ENCODE measurements at places on chromosomes 1 and 21.

GRCh38 chr1:30014031-30014430 lies 709.4 kb downstream of the MATN1 start:
- no peak for DNase-seq

- no peak for DNase-seq
Observed at GRCh38 chr1:212450331-212450881, 17.7 kb downstream of the NENF start.

- DNase-seq = no peak
Observed at GRCh38 chr1:164660412-164660772, 101.4 kb downstream of the PBX1 start.

GRCh38 chr1:225886159-225887029 lies 2.6 kb downstream of the LEFTY1 start:
- DNase-seq = no peak

GRCh38 chr21:35658242-35658641 lies 402.1 kb downstream of the SETD4 start:
- DNase-seq = peak; percentile 94

GRCh38 chr1:176701151-176701866 lies 238.3 kb downstream of the PAPPA2 start:
- no peak for DNase-seq

DNA sequence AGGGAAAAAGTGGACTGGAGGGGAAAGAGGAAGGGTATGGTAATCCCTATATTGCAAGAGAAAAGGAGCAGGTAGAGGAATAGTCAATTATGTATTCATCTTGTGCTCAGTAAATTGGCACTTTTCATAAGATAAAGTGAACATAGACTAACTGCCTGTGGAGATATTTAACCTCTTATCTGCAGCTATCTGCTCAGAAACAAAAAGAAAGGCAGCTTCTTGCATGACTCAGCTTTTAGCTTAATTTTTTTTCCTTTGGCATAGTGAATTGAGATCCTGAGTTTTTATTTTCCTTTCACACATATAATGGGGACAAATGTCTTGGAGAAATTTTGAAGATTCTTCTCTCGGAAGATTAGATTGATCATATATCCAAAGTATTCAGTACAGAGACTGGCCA lies 127.6 kb upstream of the F3 start:
- DNase-seq = no peak

- DNase-seq = no peak
Observed at GRCh38 chr21:45631540-45631939, 12.0 kb upstream of the PCBP3 start.

DNA sequence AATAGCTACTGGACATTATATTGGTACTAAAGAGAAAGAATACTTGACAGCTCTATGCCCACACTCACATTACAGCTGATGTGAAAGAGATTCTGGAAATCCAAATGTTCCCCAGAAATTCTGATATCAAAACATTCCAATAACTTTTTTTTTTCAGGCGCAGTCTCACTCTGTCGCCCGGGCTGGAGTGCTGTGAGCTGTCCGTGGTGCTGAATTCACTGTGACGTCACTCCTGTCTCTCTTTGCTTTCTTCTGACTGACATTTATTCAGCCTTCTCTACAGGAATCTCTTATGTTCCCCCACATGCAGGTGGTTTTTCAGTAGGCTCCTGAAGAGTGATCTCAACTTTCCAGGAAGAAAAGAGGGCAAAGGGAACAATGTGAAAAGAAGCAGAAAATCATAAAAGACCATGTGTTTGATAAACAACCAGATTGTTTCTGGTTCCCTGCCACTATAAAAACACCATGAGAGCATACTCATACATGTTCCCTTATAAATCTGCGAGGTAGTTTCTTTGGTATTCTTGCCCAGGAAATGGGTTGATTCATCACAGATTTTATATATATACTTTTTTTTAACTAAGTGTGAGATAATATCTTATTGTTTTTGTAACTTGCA lies 6.2 kb downstream of the S100A7A start:
- DNase-seq = peak; percentile 40

GRCh38 chr1:112144733-112145426 lies 155.4 kb upstream of the KCND3 start:
- no peak for DNase-seq

- DNase-seq = no peak
Observed at GRCh38 chr1:223227486-223228196, 84.6 kb upstream of the TLR5 start.

DNA sequence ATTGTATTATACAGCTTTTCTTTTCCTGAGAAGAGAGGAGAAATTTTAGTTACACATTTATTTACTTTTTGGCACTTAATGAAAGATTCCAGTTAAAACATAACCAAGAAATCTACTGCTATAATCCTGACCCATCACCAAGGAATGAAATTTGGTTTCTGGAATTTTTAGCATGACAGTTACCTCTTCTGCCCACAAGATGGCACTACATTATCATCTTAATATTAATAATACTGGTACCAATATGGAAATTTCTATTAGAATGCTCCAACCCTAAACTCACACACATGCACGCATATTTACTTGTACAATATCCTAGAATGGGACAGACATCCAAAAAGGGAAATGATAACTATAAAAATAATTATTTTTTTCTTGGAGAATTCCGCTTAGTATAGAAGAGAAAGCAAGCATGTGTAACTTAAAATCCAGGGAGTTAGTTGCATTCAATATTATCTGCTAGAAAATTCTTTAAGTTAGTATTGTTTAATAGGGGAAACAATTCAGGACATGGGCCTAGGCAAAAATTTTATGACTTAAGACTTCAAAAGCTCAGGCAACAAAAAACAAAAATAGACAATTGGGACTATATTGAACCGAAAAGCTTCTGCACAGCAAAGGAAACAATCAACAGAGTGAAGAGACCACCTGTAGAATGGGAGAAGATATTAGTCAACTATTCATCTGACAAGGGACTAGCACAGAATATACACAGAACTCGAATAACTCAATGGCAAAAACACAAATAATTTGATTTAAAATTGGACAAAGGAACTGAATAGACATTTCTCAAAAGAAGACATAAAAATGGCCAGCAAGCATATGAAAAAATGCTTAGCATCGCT lies 37.4 kb downstream of the MAP3K21 start:
- DNase-seq = no peak

DNA sequence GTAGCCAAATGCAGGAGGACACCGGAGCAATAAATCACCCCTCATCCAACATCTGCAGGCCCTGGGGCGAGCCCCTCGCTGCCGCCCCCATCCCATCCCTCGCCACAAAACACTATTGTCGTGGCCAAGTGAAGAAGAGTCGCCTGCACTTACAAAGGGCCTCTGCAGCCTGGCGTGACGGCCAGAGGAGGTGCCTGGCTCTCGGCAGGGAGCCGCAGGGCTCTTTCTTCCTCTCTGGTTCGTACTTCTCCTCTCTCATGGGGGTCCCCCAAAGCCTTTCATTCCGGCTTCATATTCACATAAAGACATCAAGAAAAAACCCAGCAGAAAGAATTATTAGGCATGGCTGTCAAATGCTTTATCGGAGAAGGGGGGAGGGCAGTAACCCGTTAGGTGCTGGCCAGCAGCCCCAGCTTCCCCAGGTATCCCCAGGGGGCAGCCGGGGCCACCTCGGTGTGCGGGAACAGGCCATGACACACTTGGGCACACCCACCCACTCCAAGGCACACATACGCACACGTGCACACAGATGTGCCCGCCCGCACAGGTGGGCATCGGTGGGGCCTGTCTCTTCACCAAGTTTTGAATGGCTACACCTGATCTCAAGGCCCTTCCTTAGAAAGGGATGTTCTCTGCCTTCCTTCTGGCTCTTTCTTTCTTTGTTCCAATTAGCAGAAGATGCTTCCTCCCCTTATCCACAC lies 149.1 kb downstream of the PRDM16 start:
- no peak for DNase-seq

GRCh38 chr1:169027607-169028320 lies 78.7 kb upstream of the ATP1B1 start:
- no peak for DNase-seq

DNA sequence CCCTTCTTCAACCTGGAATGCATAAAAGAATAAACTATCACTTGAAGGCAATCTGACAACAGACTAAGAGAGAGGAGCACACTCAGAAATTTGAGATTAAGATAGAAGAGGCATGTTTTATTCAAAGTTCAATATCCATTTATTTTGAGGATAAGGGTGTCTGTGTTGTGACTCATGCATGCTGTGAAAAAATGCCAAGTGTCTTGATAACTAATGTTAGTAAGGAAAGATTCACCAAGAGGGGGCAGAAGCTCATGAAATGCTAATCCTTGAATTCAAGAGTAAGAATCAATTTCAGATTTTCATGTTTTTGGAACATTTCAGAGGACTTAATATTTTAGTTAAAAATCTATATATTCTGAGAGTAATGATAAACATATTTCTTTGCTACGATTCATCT lies 94.0 kb downstream of the IFI44 start:
- peak; percentile 58 for DNase-seq

- peak; percentile 90 for DNase-seq
Observed at GRCh38 chr21:29195981-29196669, 65.7 kb downstream of the MAP3K7CL start.

DNA sequence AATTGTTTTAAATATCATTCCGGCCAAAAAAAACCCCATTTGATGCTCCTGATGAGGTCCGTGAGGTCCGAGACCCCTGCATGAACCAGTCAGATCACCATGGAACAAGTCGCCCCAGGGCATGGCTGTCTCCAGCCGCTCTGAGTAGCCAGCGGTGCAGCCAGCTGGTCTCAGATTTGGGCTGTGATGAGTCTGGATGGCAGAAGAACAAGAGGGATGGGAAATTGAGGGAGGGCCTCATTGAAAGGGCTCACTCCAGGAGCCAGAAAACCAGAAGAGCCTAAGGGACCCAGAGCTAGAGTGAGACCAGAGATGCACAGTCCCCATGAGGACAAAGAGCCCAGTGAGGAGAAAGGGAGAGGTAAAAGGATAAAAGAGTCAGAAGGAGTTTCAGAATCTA lies 174.0 kb downstream of the TOMM20 start:
- DNase-seq = no peak

DNA sequence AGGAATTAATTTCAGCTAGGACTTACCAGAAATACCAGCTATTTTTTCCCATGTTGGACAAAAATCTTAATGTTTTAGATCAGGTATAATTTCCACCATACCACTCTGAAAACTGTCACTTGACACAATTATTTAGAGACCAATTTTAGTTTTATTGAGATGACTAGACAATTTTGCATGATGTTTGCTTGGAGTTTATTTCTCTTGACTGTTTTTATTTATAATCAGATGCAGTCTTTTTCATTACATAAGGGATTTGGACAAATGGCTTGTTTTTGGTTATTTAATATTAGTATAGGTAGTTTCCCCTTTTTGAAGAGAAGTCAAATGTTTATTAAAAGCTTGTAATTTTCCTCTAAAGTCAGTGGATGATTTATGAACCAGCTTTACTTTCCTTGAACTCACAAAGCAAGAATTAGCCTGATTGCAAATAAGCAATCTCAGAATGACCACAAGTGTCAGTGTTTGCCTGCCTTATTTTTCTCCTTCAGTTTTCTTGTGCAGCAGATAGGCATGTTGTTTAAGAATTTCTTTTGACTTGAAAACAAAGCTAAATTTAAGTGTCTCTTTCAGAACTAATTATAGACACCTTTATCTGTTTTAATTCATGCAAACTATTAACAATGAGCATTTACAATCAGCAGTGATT lies 3.8 kb upstream of the B3GALT2 start:
- DNase-seq = no peak

DNA sequence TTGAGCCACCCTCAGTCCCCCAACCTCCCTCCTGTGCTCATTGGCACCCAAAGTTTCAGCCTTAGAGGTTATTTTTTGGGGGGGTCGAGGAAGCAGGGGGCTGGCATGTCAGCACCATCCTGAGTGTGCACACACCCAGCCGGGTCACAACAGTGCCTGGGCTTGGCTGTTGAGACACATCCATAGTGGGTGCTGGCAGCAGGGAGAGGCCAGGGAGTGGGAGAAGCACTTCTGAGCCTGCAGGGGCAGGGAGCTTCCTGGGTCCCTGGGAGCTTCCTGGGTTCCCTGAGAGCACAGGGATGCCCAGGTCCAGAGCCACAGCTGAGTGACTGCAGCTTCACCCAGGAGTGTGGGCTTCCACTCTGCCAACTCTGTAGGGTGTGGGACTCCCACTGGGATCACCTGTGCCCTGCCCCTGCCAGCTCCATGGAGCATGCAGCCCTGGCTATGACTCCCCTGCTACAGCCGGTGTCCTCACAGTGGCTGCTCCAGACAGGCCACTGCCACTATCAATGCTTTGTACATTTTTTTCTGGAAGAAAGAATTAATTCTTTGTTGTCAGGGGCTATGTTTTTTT lies 240.4 kb downstream of the PTGER3 start:
- no peak for DNase-seq

GRCh38 chr1:219801156-219801820 lies 127.1 kb downstream of the SLC30A10 start:
- no peak for DNase-seq

GRCh38 chr1:11789126-11790067 lies 16.4 kb downstream of the MTHFR start:
- no peak for DNase-seq

- no peak for DNase-seq
Observed at GRCh38 chr1:42006093-42006492, 87.4 kb upstream of the HIVEP3 start.

- no peak for DNase-seq
Observed at GRCh38 chr1:9161963-9162362, 33.1 kb upstream of the GPR157 start.

DNA sequence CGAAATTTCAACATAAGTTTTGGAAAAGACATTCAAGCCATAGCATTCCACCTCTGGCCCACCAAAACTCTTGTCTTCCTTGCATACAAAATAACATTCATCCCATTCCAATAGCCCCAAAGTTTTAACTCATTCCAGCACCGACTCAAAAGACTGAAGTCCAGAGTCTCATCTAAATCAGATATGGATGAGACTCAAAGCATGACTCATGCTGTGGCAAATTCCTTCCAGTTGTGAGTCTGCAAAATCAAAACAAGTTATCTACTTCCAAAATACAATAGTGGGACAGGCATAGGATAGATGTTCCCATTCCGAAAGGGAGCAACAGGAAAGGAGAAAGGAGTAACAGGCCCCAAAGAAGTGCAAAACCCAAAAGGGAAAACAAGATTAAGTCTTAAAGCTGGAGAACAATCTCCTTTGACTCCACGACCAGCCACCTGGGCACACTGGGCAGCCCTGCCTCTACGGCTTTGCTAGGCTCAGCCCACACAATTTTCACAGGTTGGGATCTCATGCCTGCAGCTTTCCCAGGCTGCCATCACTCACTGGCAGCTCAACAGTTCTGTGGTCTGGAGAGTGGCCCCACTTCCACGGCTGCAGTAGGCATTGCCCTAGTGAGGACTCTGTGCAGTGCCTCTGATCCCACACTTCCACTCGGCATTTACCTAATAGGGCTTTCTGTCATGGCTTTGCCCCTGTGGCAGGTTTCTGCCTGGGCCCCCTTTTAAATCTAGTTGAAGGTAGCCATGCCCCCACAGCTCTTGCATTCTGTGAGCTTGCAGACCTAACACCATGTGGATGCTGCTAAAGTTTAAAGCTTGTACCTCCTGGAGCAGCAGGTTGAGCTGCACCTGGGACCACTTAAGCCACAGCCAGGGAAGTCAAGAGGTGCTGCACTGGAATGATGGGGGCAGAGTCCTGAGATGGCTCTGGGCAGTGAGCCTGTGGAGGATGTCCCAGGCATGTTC lies 51.0 kb downstream of the RUNX3 start:
- DNase-seq = peak; percentile 21
